Stimulated activated CD4-positive, alpha-beta T cell treated with anti-CD3 and anti-CD28 coated beads, Interleukin-1b, Interleukin-23, amount 100 ng/mL, for 1 hour (primary cell): ENCODE measurements at places on chromosomes 2 and 18.

- DNase-seq = no peak
These were observed 326.7 kb downstream of the MTX2 start for GRCh38 chr2:176595986-176596385.

- no peak for DNase-seq
These were observed 1.3 kb downstream of the SDC1 start for GRCh38 chr2:20223407-20224163.

- no peak for DNase-seq
These were observed 55.1 kb downstream of the COL4A3 start for GRCh38 chr2:227219312-227220105.

- no peak for DNase-seq
These were observed 9.7 kb downstream of the TFPI start for GRCh38 chr2:187544371-187545080.

GRCh38 chr2:20571231-20571630 lies 79.7 kb downstream of the HS1BP3 start:
- DNase-seq = no peak

- DNase-seq = no peak
These were observed 144.9 kb downstream of the ACOXL start for GRCh38 chr2:110877031-110877827.

GRCh38 chr2:47007223-47007825 lies 91.7 kb upstream of the MCFD2 start:
- no peak for DNase-seq

GRCh38 chr2:654896-655295 lies 22.3 kb downstream of the TMEM18 start:
- DNase-seq = no peak

- no peak for DNase-seq
These were observed 21.4 kb downstream of the NCOA1 start for GRCh38 chr2:24512404-24512803.

DNA sequence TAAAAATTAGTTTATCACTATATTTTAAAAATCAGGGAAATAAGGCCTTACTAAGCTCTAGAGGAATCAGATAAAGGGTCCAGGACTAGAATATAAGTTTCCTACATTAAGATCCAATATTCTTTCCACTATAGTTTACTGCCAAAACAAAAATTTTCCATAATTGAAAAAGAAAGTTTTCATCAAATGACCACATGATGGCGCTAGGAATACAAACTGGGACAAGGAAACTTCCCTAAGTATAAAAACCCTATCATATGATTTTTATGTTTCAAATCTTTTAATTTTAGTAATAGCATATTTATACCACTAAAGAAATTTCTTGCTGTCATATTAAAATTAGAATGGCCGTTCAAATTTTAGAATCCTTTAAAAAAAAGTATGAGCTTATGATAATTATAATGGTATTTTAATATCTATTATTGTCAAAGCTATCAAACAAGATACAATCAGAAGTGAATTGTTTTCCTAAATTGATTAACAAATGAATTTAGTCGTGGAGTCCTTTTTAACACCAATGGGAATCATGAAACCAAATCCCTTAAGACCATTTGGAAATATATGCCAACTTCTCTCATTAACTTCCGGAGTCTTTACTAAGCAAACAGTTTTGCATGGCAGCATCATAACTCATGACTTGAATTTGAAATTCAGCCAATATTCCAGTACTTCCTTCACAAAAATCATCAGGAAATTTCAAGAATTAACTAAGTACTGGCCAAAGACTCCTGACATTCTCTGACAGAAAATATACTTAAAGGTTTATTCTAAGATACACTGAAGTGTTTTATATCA lies 70.3 kb downstream of the SCN1A start:
- no peak for DNase-seq

GRCh38 chr2:106537047-106537446 lies 49.9 kb downstream of the CD8B2 start:
- no peak for DNase-seq

GRCh38 chr2:191122638-191123294 lies 28.0 kb downstream of the STAT4 start:
- no peak for DNase-seq

- DNase-seq = no peak
These were observed 14.8 kb downstream of the KLHL29 start for GRCh38 chr2:23399674-23400261.

DNA sequence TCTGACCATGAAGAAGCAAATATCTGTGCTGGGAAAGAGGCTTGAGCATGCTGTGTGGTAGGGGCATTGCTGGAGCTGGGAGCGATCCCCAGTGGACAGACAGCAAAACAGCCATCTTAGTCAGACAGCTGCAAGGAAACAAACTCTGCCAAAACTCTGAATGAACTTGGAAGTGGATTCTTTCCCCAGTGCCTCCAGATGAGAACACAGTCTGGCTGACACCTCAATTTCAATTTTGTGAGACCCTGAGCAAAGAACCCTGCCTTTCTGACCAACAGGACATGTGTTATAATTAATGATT lies 23.2 kb upstream of the FAP start:
- DNase-seq = no peak

DNA sequence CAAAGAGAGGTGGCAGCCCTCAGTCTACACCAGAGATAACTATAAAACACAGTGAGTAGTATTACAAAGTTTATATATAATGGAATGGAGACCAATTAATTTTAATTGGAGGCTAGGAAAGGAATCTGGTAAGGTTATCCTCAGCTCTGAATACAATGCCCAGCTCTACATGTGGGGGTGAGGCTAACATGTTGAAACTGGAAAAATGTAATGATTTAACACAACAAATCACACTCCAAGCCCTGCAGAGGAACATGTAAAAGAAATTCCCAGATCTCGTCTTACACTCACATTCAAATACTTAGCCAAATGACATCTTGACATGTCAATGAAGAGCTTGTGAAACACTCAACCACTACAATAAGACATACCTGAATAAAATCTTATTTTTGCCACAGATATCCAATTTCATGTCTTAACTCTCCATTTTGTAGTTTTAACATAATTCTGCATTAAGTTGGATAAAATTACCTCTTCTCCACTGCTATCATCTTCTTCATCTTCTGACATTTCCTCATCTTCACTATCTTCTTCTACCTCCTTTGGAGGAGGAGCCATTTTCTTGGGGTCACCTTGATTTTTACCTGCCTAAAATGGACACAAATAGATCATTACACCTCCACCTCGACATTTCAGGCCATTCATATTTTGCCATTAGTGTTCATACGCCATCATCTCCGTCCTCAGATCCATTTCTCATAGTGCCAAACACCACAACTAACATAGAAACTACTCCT lies 1.4 kb downstream of the NCL start:
- DNase-seq = no peak

DNA sequence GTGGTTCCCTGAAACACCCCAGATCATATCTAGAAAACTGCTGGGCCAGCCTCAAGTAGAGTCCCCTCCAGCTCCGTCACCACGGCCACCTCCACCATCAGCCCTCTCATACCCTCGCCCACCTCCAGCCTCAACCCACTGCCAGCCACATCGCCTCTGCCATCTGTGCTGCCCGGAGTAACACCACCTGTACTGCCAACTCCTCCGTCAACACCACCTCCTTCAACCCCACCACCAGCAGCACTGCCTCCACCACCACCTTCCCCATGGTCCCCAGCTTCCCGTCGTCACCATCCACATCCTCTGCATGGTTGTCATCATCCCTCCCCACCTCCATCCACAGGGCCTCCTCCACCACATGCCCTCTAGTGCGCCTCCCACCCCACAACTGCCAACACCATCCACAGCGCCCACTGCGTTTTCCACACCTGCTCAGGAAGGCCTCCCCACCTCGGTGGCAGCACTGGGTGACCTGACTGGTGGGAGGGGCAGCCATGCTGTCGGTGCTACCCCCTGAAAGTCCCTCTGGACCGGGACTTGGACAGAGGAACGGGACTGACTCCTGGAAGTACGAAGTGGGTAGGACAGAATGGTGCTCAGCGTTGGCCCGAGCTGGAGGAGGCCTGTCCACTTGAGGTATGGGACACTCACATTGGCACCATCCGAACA lies 1.6 kb downstream of the SNED1 start:
- no peak for DNase-seq

DNA sequence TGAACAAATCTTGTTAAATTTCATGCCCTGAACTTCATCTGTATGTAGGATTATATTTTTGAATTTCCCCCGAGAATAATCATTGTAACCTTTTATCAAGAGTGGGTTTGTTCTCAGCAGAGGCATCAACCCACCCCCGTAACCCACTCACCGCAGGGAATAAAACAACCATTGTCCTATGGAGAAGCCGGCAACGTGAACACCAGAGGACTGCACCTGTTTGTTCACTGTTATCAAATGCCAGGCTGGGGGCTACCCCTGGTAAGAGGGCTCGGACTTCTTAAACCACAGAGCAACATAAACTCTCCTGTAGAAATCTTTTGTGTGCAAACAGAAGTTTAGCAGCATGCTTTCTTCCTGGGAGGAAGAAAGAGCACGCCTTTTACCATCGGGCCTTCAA lies 610.4 kb downstream of the ERBB4 start:
- DNase-seq = no peak

GRCh38 chr2:235701206-235701981 lies 207.6 kb downstream of the AGAP1 start:
- DNase-seq = no peak

- DNase-seq = no peak
These were observed 21.3 kb upstream of the TAF1B start for GRCh38 chr2:9821805-9822445.

DNA sequence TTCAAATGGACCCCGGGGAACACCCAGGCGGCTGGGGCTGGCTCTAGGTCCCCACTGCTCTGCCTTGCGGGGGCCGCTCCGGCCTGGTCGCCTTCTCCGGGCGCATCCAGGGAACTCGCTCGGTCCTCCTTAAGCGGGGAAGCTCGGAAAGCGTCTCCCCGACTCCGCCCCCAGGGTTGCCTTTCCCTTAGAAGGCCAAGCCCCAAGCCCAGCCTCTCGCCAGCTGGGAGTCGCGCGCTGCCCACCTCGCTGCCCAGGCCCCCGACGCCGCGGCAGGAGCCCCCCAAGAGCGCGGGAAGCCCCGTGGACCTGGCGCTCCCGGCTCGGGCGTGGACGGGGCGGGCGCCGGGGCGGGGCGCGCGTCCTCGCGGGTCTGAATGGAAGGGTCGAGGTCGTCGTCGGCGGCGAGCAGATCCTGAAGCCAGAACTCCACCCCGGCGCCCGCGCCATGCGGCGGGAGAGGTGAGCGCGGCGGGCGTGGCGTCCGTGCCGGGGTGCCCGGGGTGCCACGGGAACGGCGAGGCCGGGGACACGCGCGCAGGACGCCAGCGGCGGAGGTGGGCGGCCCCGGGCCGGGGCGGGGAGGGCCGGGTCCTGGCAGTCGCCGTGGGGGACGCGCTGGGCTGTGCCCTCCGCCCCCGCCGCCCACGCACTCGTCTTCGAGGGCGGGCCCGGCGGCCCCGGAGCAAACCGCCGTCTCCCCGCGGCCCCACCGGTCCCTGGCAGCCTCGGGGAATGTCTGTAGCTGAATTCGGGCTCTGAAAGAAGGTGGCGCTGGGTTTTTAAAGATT lies at the start of gene BOK:
Gene BOK (plus strand): TSS at position 214 of the 791 bp plus-strand sequence. CDS start 739 bp downstream, outside the sequence.
- DNase-seq = no peak

- no peak for DNase-seq
These were observed 4.1 kb upstream of the LPIN1 start for GRCh38 chr2:11742317-11742701.

DNA sequence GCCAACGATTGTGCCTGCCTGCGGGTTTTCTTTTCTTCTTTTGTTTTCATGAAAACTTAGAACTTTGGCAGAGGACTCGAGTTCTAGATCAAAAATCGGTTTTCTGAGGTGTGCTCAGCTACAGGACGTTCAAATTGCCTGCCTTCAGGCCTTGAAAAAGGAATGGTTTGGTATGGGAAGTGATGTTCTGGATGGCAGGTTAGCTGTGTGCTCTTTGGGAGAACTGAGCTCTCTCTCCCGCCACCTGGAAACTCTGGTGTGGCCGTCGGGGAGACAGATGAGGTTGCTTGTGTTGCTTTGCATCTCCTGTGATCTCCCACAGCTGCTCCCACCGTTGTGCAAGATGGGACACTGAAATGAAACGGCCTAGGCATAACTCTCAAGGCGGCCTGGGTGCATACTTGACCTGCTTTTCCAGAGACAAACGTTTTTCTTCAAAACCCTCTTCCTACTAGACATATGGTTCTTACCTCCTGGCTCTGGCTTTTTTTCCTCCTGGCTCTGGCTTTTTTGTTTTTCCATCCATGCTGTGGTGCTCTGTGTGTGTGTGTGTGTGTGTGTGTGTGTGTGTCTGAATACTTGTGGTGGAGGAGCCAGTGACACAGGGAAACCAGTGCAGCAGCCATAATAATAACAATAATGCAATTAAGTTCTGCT lies 2.0 kb downstream of the FMNL2 start:
- DNase-seq = no peak

DNA sequence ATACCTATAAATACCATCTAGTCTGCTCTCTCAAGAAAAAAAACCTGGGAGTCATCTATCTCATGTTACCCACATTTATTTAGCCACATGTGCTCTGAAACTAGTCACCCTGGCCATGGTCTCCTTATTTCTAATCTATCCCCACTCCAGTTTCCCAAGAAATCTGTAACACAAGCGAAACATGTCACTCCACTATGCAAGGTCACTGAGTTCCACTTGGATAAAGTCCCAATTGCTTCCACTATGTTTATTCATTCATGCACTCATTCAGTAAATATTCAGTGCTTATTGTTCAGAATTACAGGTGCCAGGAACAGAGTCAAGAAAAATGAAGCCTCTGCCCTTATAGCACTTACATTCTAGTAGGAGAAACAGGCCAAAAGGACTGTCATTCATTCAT lies 369.4 kb upstream of the CYRIA start:
- DNase-seq = no peak
